ENCODE measurements at places on chromosomes 5 and 9. TPM values are rescaled to one million over a fixed set of nuclear protein-coding genes. Genes with fewer than 3 reads are reported as not detected.

CRHBP gene
- total RNA-seq = not detected

LCP2 gene
- not detected for total RNA-seq

NUTM2G gene
- not detected for total RNA-seq

ZNF354C gene
- not detected for total RNA-seq

GFPT2 gene
- 2.2 TPM for total RNA-seq

SPATA31A3 gene
- total RNA-seq = not detected

PIGO gene
- 19.9 TPM for total RNA-seq

SLC36A3 gene
- not detected for total RNA-seq

IER5L gene
- 46.1 TPM for total RNA-seq

CNTLN gene
- total RNA-seq = 12.1 TPM

EPB41L4A gene
- not detected for total RNA-seq

LTC4S gene
- total RNA-seq = 1.5 TPM

SMAD5 gene
- total RNA-seq = 19.8 TPM

GPX3 gene
- total RNA-seq = not detected

TMEM232 gene
- not detected for total RNA-seq

RNF183 gene
- total RNA-seq = not detected

GRCh38 chr5:36998578-36998977 is 122.0 kb downstream of the NIPBL start:
- DNase-seq = no peak

DNA sequence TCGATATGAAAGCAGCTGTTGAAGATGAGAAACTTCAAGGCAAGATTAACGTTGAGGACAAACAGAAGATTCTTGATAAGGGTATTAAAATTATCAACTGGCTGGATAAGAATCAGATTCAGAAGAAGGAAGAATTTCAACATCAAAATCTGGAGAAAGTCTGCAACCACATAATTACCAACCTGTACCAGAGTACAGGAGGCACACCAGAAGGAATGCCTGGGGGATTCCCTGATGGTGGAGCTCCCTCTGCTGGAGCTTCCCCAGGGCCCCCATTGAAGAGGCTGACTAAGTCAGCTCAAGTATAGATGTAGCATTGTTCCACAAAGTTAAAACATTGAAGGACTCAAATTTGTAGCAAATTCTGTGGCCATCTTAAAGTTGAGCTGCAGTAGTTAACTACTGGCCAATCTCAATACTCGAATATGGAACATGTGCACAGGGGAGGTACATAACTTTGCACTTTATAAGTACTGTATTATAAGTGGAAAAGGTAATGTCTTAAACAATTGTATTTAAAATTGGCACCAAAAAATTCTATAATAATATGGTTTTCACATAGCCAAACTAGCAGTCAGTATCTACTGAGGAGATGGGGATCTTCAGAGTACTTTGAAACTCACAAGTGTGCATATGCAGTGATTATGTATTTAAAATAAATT is 237.5 kb downstream of the CHSY3 start:
- DNase-seq = peak; percentile 55

DNA sequence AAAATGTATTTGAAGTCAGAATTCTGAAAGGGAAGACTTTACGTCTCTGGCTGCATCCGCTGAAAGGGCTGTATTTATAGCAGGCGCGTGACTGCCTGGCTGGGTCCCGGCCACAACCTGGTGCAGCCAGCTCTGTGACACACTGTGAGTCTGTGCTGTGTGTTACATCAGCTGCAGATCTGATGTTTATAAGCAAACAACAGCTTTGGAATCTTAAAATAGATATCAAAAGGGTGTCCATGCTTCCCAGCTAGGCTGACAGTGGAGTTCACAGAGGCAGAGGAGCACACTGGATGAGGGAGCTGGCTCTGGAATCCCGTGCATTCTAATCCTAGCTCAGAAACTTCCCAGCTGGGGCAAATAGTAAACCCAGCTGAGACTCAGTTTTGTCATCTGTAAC is 433.4 kb upstream of the BRINP1 start:
- no peak for DNase-seq

GRCh38 chr9:78691542-78691941 is 394.6 kb downstream of the PSAT1 start:
- no peak for DNase-seq

- no peak for DNase-seq
Measured at GRCh38 chr9:99222416-99223270, 561 bp downstream of the SEC61B start.

- DNase-seq = no peak
Measured at GRCh38 chr5:4453655-4454054, 686.5 kb upstream of the ADAMTS16 start.

GRCh38 chr5:128538000-128538249 is at the start of gene FBN2:
TSS of gene FBN2 (minus strand) at chr5:128538245. CDS start at chr5:128537603, 642 bp downstream.
- no peak for DNase-seq

GRCh38 chr9:116404228-116404627 is 250.6 kb downstream of the PAPPA start:
- no peak for DNase-seq

- DNase-seq = no peak
Measured at GRCh38 chr9:8946461-8946860, 1146.9 kb upstream of the DMAC1 start.

GRCh38 chr9:106324591-106325280 is 538.2 kb upstream of the ZNF462 start:
- no peak for DNase-seq

DNA sequence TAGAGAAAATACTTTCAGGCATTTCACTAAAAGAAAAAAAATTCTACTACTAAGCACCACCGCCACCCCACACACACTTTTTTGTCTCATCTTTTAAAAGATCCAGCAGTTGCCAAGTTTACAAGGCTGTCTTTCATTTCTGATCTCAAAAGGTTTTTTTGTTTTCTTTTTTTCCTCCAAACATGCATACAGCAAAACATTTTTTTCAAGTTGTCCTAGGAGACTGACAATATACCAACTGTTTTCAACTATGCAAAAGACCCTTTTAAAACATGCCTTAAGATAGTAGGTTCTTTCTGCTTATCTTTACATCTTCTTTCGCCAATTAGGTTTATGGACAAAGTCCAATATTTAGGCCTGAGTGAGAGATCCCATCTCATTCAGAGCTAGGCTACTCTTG is 65.2 kb downstream of the HMHB1 start:
- no peak for DNase-seq

DNA sequence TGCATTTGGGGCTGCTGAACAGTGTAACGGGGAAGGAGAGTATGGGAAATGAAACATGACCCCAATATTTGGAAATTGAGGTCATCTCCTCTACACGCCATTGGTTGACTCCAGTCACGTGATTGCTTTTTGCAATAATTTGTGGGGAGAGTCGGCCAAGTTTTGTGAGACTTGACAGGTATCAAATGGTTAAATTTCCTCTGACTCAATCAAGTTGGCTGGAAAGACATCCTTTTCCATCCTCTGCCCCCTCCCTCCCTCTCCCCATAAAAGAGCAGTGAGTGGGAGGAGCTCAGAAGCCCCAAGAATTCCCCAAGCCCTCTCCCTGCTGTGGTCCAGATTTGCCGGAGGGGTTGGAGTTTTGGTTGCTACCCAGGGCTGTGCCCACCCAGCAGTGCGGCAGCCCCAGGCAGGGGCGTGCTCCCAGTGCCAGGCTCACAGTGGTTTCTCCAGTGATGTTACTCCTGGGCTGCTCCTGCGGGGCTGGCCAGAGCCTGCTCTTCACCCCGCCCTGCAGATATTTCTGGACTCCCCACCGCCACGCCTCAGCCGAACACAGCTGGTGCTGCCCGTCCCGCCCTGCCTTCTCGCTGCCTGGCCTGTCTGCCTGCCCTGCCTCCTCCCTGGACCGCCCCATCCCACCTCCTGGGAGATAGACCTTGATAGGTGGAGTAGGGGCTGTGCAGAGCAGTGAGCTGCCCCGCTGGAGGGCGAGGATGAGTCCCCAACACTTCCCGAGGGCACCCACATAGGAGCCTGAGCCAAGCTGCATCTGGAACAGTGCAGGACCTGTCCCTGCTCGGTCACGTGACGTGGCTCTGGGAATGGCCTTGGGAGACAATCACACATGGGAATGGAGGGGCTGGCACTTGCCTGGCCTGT is 3.4 kb downstream of the COL5A1 start:
- DNase-seq = peak; percentile 90

DNA sequence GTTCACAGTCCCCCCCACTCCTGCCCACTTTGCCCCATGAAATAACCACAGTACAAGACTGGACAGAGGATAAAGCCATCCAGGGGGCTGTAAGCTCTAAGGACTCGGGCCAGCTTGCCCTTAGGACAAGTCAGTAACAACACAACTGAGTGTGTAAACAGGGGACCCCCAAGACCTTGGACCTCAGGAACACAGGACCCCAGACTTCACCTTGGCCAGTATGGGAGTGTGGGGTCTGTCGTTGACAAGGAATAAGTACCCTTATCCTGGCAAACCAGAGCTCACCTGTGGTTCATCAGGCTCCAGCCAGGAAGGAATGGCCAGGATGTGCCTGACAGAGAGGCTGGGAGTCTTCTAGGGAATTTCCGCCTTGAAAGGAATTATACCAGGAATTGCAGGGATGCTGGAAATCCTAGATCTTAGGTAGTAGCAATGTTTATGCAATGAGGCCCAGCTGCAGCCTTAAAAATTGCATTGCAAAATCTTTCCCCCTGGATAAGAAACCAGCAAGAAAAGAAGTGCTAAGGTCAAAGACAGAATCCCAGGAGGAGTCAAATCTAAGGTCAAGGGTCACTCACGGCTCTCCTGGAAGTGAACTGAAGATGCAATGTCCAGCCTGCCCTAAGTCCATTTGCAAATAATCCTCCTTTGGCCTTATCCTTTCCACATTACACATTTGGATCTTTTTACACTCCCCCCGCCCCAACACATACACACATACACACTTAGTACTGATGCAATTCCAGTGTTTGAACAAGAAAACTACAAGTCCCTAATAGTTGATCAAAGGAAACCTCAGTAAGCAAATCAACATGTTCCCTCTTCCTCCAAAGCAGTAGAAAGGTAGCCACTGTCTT is 27.3 kb upstream of the TDRD7 start:
- DNase-seq = no peak

- DNase-seq = no peak
Measured at GRCh38 chr5:57855831-57856230, 373.2 kb upstream of the ACTBL2 start.

GRCh38 chr9:113410207-113410864 is at the start of the genes C9orf43 and POLE3:
TSS of gene C9orf43 (plus strand) at chr9:113410747. CDS start at chr9:113413494, 2,747 bp downstream.
TSS of gene POLE3 (minus strand) at chr9:113410675. CDS start at chr9:113410293, 382 bp downstream.
- peak; percentile 90 for DNase-seq

DNA sequence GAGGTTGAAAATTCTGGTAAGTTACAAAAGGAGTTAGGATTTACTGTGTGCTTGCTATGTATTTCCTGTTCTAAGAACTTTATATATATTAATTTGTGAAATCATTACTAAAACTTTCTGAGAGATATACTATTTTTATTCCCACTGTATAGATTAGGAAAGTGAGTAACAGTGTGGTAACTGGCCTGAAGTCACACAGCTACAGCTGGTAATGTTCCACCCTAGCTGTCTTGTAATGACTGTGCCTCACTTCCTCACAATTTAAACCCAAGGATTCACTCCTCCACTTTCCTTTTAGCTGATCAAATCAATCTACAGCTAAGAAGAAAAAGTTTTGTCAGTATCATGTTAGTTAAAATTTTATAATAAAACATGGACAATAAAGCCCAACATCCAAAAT is 278.8 kb downstream of the GAS1 start:
- no peak for DNase-seq

GRCh38 chr9:93318480-93318879 is 133.0 kb upstream of the FAM120A start:
- DNase-seq = no peak

- no peak for DNase-seq
Measured at GRCh38 chr9:68653141-68653595, 51.9 kb upstream of the PIP5K1B start.

DNA sequence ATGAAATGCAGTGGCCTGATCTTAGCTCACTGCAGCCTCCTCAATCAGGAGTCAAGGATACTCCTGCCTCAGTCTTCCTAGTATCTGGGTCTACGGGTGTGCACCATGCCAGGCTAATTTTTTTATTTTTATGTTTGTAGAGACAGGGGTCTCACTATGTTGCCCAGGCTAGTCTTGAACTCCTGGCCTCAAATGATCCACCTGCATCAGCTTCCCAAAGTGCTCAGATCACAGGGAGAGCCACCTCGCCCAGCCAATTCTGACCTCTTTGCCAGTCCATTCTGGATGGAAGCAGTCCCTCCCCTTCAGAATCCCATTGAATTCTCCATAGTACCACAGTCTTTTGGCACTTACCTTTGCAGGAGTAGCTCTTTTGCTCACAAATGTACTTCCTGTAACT is 1.7 kb upstream of the CANX start:
- no peak for DNase-seq

- peak; percentile 15 for DNase-seq
Measured at GRCh38 chr9:130845901-130846481, 10.9 kb downstream of the ABL1 start.

- DNase-seq = no peak
Measured at GRCh38 chr9:16092142-16093091, 539.6 kb downstream of the CCDC171 start.

GRCh38 chr5:124761010-124761409 is 14.6 kb upstream of the ZNF608 start:
- DNase-seq = no peak

DNA sequence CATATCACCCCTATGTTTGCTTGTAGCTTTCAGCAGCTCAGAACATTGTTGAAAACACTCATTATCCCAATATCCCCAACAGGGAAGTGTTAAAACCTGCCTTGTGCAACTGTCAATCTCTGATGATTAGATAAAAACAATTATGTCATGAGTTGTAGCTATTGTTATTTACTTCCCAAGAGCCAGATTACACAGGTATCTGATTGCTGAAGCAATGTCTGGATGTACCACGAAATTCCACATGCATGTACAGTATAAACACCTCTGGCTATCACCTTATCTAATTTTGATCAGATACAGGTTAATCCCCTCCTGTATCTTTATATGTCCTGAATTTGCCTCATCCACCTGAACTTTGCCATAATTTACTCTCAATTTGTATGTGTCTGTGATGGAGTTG is 38.7 kb downstream of the TMC1 start:
- DNase-seq = no peak

DNA sequence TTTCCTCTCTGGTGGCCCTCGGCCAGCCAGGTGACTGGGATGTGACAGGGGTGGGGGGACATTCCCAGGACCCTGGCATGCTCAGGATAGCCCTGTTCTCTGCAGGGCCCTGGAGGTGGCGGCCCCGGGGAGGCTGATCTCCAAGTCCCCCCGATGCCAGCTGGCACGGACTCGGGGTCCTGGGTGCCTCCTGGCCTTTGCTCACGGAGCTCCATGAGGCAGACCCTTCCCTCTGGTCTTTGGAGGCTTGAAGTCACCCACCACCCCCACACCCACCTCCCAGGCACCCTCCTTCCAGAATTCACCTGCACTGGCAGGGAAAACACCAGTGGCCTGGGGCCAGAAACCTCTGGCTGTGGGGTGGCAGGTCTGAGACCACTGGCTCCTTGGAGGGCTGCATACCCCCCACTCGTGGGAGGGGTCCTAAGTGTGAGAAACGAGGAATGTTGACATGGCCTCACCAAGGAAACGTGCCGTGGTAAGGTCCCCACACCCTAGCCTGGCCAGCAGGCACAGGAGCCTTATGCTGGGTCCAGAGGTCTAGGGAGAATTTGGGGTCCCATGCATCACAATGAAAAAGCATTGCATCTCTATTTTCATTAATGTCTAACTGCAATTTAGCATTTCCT is 130.8 kb upstream of the FAM120A start:
- no peak for DNase-seq

GRCh38 chr5:89071941-89072331 is 189.0 kb upstream of the MEF2C start:
- DNase-seq = no peak

GRCh38 chr9:134699343-134699740 is 57.7 kb downstream of the COL5A1 start:
- DNase-seq = no peak

GRCh38 chr5:89020926-89021610 is 138.1 kb upstream of the MEF2C start:
- no peak for DNase-seq

- peak; percentile 69 for DNase-seq
Measured at GRCh38 chr5:79853676-79854418, 137.2 kb downstream of the MTX3 start.

Measured in PC-3 (cell line).